ENCODE measurements at places on chromosomes 5 and 9.

GRCh38 chr5:137778772-137779564 lies 24.8 kb upstream of the HNRNPA0 start:
- no peak for DNase-seq

- DNase-seq, result no peak
These were observed 382.4 kb downstream of the NNT start for GRCh38 chr5:43985411-43985810.

- no peak for DNase-seq
These were observed 165.5 kb downstream of the TLR4 start for GRCh38 chr9:117869712-117870111.

GRCh38 chr5:135308752-135309151 lies 90.3 kb downstream of the MACROH2A1 start:
- no peak for DNase-seq

DNA sequence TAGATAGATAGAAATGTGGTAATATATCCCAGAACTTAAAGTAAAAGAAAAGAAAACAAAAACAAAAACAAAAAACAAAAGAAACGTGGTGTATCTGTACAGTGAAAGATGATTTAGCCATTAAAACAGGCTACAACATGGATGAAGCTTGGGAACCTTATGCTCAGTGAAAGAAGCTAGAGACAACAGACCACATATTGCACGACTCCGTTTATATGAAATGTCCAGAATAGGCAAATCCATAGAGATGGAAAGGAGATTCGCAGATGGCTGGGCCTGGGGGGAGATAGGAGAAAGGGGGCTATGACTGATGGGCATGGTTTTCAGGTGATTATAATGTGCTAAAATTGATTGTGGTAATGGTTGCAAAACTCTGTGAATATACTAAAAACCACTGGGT lies 86.6 kb downstream of the ROR2 start:
- DNase-seq, result no peak

Data from cortex of kidney (tissue), 1 donor.